ENCODE measurements at places on chromosomes 16 and 17.

GRCh38 chr17:74604761-74605160, 12.7 kb upstream of the CD300LD start:
- no peak for DNase-seq

DNA sequence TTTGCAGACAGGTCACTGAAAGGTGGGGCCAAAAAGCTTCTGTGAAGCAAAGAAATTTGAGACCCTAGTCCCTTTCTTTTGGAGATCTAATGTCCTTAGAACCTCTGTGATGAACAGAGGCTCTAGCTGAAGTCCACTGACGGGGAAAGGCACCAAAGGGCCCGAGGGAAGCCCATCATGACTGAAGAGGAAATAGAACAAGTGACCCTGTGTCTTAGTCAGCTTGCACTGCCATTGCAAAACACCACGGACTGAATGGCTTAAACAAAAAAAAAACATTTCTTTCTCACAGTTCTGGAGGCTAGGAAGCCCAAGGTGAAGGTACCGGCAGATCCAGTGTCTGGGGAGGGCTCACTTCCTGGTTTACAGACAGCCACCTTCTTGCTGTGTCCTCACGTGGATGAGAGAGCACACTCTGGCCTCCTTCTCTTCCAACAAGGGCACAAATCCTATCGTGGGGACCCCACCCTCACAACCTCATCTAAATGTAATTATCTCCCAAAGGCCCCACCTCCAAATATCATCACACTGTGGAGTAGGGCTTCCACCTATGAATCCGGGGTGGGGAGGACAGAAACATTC, 24.3 kb upstream of the ASGR2 start:
- no peak for DNase-seq

DNA sequence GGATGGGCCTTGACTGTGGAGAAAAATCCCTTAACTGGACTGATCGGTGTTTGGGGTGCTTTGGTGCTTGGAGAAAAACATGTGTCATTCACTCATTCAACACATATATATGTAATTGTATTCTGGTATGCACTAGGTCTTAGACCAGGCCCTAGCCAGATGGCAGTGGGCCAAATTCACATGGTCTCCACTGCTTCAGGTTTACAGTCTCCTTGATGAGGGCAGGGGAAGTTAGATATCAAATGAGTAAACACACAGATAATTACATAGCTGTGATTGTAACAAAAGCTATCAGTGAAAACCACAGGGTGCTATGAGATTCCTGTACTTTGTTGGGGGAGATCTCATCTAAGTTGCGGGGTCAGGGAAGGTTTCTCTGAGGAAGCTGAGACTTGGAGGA, 78.8 kb downstream of the WWP2 start:
- no peak for DNase-seq

GRCh38 chr16:75580-76501, 2.2 kb upstream of the MPG start:
- no peak for DNase-seq

- no peak for DNase-seq
Measured at GRCh38 chr16:77299395-77299794, 100.2 kb downstream of the SYCE1L start.

DNA sequence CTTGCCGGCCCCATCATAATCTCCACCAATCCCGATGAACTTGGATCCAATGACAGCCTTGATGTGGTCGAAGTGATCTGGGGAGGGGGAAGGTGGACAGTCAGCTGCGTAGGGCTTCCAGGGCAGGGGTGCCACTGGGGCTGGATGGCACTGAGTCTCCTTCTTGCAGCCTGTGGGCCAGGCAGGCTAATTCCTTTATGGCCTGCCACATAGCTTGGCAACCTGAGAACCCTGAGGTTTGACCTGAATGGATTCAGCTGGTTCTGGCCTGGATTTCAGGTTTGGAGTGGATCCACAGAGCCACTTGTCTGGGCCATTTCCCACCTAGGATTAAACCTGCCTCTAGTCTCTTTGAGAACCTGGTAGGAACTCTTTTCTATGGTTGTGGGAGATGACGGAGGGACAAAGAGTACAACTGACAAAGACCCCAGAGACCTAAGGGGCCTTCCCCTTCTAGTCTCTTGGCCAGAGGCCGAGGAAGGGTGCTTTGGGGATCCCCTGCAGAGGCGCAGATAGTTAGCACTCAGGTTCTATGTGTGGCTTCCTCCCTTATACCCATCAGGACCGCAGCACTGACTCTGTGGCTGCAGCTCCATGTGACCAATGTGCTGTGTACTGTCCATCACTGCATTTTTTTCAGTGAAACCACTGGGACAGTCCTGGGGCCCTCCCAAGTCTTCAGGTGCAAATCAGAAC, 9.2 kb upstream of the DPEP3 start:
- no peak for DNase-seq

DNA sequence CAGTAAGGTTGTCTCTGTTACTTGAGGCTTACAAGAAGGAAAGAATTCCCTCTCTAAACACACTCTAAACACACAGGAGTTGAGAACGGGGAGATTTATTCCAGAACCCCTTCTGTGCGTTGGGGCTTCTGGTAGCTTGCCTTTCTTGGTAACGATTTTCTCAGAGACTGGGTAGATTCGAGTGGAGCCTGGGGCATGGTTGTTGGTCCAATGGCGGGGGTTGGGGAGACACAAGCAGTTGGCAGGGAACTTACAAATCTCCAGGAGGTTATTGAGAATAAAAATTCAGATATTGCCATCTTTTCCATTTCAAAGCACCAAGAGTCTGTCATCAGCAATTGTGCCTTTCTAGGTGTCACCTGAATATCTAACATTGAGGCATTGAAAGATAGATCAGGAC, 251.7 kb downstream of the CDH13 start:
- DNase-seq = no peak

Data from CD8-positive, alpha-beta T cell (primary cell).